ENCODE measurements at places on chromosomes 12 and 14.

GRCh38 chr12:47811581-47812484, 7.9 kb downstream of the HDAC7 start:
- DNase-seq = no peak

DNA sequence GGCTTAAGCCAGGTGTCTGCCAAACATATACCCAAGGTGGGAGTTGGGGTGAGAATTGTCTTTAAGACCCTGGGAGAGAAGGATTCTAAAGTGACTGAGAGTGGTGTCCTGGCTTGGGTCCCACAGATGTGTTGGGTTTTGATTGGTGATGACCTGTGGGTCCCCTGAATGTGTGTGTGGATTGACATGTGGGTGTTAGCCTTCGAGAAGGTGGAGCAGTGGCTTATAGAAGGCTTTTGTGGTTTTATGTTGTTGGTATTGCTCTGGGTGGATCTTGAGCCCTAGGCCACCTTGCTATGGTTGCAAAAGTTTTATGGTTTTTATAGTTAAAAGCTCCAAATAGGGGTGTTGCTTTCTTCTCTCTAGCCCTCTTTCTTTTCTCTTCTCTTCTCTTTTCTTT, 29.7 kb downstream of the PLEKHG3 start:
- no peak for DNase-seq

DNA sequence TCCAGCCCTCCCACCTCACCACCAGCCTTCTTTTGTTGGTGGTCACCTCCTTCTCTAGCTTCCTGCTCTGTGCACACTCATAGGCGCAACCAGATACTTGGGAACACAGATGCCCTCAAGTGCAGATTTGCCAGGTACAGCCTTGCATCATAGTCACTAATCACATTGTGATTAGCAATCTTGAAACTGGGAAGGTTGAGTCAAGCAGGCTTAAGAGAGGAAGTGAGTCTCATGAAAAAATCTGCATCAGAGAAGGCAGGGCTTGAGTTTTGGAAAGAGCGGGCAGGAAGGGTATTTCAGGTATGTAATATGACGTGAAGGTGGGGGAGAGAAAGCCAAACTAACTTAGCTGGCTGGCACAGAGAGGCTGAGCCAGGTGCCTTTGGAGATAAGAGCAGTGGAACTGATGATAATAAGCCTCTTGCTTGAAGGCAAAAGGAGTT, 2.7 kb upstream of the RABGGTA start:
- DNase-seq = peak; percentile 54

DNA sequence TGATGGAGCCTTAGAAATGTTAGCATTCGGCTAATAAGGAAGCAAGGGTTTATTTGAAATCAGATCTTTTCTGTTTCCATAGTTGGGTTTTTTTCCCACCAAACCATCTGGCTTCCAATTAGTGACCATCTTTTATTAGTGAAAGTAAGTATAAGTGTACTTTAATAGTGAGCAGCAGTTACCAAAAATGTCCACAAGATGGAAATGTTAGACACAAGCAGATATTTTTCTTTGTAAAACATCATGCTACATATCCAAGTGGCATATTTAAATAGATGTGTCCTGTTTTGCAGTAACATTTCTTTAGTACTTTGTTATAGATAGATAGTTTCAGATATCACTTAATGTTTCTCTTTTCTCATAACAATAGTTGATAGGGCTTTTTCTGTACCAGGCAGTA, 28.8 kb downstream of the YEATS4 start:
- DNase-seq = no peak

- no peak for DNase-seq
These were observed 102.8 kb upstream of the EGLN3 start for GRCh38 chr14:34053666-34054065.

DNA sequence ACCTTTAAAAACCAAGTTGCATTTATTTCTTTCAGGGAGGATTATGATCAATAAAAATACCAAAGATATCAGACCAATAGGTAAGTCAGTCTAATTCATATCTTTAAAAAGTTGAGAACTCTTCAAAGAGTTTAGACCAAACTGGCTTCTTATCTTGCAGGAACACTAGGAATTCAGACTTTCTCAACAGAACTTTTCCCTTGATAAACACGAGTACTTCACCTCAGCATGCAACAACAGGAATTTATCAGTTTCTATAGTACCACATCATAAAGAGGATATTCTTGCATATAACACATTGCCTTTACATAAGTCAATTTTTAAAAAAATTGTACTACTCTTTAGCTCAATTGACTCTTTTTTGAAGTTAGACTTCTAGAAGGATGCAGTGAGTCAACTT, 68.2 kb downstream of the DNAI7 start:
- DNase-seq = no peak

GRCh38 chr14:38745861-38746260, 357.2 kb downstream of the SEC23A start:
- no peak for DNase-seq

- no peak for DNase-seq
These were observed 26.0 kb upstream of the VPS37B start for GRCh38 chr12:122921917-122922316.

GRCh38 chr14:93744876-93745275, 43.4 kb downstream of the PRIMA1 start:
- DNase-seq = no peak

- DNase-seq = no peak
These were observed 78.2 kb downstream of the PPP2R5C start for GRCh38 chr14:101839661-101840060.

- no peak for DNase-seq
These were observed 264.4 kb downstream of the DPF3 start for GRCh38 chr14:72629534-72629933.

GRCh38 chr14:72476657-72477499, 417.0 kb downstream of the DPF3 start:
- DNase-seq = peak; percentile 79

- DNase-seq = no peak
These were observed 33.7 kb upstream of the ACSS3 start for GRCh38 chr12:81043979-81044740.

DNA sequence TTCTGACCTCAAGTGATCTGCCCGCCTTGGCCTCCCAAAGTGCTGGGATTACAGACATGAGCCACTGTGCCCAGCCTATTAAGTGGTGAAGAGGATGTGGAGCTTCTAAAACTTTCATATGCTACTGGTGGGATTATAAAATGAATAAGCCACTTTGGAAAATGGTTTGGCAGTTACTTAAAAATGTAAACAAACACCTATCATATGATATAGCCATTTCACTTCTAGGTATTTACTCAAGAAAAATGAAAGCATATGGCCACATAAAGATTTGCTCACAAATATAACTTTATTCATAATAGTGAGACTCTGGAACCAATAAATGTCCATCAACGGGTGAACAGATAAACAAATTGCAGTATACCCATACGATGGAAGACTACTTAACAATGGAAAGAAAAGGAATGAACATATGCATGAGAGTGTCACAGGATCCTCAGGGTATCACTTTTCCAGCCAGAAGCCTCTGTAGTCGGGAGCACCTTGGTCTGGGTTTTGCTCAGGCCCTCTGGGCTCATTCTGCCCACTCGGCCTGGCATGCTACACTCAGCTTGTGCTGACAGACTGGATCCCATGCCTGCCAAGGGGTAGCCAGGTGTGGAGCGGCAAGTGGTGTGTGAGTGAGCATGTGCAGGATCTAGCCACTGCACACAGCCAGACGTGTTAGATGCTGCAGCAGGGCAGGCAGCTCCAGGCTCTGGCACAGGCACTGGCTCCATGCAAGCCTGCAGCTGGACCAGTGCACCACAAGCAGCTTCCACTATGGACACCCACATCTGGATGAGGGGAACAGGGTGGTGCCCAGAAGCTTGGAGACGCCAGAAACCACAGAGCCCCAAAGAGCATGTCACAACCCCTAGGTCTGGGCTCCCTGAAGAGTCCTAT, 213.2 kb upstream of the DIO3 start:
- DNase-seq = no peak

GRCh38 chr12:79055926-79056674, 191.5 kb downstream of the SYT1 start:
- no peak for DNase-seq

GRCh38 chr12:52200086-52200780, 8.4 kb upstream of the KRT80 start:
- no peak for DNase-seq

DNA sequence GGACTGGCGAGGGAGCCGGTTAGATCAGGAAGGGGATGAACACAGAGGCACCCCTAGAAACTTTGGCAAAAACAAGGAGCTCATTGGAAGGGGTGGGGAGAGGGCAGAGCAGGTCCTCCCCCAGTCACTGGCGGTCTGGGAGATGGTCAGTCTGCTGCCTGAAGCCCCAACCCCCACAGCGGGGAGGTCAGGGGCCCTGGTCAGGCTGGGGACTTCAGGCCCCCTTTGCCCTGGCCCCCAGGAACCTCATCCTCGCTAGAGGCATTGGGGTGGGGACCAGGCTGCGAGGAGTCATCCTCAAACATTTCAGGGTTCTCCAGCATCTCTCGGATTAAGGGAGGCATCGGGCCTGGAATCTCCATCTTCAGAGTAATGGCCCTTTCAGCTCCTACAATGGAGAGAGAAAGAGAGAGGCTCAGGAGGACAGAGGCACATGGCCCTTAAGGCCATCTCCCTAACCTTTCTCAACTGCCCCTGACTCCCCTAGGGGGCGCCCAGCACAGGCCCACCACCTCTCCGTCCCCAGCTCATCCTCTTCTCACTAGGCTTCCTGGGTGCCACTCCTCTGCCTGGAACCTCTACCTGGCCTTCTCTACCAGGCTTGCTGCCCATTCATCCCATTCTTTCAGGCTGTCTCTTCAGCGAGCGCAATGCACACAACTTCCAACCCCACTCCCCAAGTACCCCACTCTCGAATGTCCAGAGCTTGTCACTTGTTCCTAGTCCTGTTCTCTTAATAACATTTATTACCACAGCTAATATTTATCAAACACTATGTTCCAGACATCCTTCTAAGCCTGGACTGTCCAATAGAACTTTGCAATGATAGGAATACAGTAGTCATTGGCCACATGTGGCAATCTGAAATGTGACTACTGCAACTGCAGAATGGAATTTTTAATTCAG, 4.7 kb upstream of the ITGB7 start:
- no peak for DNase-seq

DNA sequence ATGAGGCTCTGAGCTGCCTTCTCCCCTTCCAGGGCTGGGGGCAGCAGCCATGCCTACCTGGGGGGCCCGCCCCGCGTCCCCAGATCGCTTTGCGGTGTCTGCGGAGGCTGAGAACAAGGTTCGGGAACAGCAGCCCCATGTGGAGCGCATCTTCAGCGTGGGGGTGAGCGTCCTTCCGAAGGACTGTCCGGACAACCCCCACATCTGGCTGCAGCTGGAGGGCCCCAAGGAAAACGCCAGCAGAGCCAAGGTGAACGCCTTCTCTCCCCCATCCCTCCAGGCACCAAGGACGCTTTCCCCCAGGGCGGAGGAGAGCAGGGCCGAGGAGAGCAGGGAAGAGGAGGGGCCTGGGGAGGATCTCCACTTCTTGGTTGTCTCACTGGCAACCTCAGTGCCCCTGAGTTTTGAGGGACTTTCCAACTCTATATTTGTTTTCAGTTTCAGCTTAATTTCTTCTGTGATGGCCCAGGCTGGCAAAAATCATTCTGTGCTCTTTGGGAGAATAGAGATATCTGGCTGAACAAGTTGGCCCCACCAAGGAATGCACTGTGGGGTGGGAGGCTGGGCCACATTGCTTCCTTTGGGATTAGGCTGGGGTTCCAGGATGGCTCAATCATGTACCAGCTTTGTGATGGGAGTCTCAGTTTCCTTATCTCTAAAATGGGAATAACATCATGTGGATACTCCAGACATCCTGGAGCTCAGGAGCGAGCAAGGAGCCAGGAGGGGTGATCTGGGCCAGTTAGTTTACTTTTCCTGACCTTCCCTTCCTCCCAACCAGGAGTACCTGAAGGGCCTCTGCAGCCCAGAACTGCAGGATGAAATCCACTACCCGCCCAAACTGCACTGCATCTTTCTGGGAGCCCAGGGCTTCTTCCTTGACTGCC, 1.2 kb downstream of the KHNYN start:
- peak; percentile 68 for DNase-seq

- DNase-seq = no peak
These were observed 21.4 kb downstream of the ZNF641 start for GRCh38 chr12:48329199-48329939.

- DNase-seq = no peak
These were observed 16.5 kb downstream of the CLEC1A start for GRCh38 chr12:10082117-10082874.

DNA sequence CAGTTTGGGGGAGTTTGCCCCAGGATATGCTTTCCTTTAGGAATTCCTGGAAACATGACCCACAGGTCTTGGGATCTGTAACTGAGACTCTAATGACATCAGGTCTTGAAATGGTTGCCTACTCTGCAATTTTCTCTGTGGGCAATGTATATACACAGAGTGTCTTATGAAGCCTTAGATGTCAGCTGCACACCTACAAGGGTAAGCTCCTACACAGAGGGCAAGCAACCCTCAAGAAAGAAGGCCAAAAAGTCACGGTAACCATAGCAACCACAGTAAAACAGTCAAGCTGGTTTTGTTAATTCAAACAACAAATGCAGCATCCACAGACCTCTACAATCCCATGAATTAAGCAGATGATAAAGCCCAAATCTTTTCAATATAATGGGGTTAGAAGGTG, 293.0 kb downstream of the SSPN start:
- no peak for DNase-seq

DNA sequence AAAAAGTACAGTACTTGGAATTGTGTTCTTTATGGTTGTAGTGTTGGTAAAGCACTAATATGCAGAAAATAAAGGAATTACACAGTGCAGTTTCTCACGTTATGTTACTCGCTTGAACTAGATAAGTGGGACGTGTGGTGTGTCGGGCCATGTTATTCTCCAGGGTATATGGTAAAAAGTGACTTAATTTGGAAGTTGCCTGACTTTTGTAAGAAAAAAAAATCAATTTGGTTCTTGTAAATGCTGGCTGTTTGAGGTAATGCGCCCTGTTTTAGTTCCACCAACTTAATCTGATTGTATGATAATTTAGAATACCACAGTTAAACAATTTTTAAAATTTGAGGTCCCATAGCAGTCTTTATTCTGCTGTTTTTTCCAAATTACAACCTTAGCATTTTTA, 4.1 kb downstream of the ARF6 start:
- DNase-seq = no peak

- no peak for DNase-seq
These were observed 275.9 kb downstream of the FBXL14 start for GRCh38 chr12:1318327-1319031.

DNA sequence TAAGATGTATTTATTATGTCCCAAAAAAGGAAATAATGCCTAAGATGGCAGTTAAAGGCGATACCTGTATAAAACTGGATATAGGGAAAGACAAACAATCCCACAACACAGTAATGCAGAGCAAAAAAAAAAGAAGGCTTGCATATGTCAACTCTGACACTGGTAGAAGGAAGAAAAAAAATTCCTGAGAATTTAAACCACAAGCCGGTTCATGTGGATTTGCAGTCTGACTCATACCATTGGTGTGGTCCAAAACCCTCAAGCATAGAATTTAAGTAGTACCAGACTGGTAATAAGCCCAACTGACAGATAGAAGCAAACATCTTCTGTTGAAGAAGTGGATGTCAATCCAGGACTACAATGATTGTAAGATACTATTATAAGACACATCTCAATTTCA, 7.2 kb downstream of the DNAI7 start:
- DNase-seq = no peak

GRCh38 chr12:47378907-47379306, 299.1 kb upstream of the AMIGO2 start:
- no peak for DNase-seq
